ENCODE measurements at places on chromosomes 2 and 18.

DNA sequence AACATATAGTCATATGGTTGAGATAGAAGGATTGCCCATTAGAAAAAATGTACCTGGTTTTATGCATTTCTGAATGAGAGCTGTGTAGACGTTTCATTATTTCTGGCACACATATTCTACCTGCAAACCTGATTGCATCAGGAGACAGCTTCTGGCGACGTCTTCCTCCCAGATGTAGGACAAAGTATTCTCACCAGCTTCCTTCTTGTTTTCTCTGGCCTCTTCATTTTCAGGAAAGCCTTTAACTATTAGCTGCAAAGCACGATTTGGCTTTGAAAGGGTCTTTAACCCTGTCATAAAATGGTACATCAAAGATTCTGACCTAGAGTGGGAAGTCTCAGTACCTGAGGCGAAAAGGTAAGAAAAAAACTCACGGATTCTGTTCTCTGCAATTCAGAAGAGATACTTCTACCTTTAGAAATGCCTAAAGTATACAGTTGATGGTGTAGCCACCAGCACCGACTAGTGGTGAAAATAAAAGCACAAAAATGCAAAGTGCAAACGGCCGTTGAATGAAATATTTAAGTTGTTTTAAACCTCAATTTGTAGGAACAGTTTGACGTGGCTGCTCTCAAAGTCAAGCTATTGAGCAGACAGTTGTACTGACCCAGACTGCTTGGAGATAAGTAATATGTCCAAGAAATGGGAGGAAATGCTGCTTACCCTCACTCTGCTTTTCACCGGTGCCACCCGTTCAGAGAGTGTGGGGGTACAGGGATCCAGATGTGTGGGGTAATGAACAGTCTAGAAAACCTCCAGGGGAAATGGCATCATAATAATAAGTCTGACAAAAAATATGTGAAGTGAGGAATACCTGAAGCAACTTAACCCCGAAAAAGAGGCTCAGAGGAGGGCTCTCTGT, 20.2 kb downstream of the IL18RAP start:
- peak; percentile 61 for DNase-seq

DNA sequence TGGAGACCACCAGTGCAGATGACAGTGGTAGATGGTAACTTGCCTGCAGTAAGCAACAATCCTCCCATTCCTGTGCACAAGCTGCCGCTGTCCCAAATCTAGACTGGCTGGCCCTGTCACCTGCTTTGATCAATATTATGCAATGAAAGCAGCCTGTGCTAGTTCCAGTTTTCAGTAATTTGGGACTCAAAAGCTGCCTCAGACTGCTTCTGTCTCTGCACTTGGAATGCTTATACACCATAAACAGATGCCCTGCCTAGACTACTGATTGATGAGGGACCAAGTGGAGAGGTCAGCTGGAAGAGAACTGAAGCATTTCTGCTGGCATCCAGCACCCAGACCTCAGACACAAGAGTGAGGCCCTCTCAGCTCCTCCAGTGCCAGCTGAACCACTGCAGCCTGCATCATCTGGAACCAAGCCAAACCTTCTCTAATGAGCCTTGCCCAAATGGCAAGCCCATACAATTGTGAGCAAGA, 24.9 kb downstream of the CCBE1 start:
- no peak for DNase-seq

- DNase-seq = no peak
Observed at GRCh38 chr2:112783187-112783714, 1.0 kb downstream of the IL1A start.

GRCh38 chr2:170405326-170405725, 227.4 kb downstream of the MYO3B start:
- no peak for DNase-seq

- DNase-seq = no peak
Observed at GRCh38 chr2:120720746-120721375, 14.8 kb upstream of the GLI2 start.

DNA sequence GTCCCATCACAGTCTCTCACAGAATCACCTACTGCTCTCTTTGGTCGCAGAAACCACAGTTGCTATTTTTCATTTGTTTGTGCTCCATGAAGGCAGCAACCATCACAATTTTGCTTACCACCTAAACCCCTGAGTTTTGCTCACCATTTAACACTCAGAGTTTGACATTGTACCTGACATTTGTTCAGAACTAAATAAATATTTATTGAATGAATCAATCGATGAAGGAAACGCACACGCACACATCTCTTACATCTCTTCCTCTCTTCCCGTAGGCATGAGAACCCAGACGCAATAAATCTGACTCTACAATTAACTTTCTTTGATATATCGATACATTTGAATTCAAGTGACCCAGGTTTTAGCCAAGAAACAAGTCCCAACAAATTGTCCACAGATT, 105.5 kb upstream of the RNF152 start:
- no peak for DNase-seq

DNA sequence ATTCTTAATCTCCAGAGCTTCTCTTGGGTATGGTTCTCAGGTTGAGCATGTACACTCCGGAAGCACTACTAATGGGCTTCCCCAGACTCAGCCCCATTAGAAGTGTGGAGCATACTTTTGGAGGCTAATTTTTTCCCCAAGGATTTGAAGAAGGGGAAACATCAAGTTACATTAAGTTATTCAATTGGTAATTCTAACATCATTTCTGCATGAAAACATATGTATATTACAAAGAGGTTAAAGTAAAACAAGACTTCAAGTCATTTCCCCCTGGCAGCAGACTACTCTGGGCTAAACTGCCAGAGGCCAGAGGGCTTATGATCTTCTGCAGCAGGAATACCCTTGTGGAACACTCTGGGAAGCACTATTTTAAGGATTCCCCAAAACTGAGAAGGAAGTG, 227.7 kb upstream of the STK17B start:
- DNase-seq = no peak

- no peak for DNase-seq
Observed at GRCh38 chr2:14011190-14011589, 621.3 kb upstream of the LRATD1 start.

- no peak for DNase-seq
Observed at GRCh38 chr2:132617989-132618388, 52.0 kb downstream of the LYPD1 start.

DNA sequence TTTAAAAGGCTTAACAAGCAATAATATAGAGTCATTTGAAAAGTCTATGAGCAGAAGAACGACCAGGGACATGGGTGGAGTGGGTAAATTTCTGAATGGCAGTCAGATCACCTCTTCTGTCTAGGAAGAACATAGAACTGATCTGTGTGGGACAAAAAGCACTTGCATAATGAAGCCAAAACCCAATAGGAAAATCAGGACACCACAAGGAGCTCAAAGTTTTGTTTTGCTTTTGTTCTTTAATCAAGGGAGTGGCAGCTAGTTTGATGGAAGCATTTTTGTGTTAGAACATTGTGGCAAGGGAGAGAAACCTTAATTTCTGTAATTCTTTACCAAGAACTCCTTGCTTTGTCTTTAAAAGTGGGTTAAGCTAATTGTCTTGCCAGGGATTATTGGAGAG, 240.2 kb upstream of the TANK start:
- no peak for DNase-seq
